ENCODE measurements at places on chromosomes 1 and 21.

DNA sequence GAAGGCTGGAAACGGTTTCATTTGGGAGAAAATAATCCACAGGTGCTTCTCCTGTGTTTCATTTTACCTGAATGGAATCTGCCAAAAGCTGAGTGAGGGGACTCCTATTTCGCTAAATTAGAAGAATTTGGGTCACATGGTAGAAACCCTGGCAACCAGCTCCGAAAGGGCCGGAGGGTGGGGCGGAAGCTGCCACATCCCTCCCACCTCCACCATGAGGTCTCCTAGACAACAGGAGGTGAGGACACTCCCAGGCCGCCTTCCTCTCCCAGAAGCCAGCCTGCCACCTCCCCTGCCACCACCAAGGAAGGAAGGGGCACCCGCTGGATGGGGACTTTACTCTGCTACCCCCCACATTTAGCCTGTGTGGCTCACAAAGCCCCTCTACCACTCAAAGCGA lies 199.9 kb upstream of the ZC3H12A start:
- DNase-seq: no peak

DNA sequence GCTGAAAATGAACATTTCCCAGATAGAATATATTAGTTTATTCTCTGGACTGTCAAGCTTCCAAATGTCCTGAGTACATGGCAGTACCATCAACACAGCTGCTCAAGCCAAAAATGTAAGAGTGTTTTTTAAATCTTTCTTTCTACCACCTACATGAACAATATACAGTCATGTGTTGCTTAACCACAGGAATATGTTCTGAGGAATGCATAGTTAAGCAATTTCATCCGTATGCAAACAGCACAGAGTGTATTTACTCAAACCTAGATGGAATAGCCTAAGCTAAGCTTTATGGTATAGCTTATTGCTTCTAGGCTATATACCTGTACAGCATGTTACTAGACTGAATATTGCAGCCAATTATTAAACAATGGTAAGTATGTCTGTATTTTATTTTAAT lies 561.9 kb upstream of the ADGRL4 start:
- peak; percentile 74 for DNase-seq

DNA sequence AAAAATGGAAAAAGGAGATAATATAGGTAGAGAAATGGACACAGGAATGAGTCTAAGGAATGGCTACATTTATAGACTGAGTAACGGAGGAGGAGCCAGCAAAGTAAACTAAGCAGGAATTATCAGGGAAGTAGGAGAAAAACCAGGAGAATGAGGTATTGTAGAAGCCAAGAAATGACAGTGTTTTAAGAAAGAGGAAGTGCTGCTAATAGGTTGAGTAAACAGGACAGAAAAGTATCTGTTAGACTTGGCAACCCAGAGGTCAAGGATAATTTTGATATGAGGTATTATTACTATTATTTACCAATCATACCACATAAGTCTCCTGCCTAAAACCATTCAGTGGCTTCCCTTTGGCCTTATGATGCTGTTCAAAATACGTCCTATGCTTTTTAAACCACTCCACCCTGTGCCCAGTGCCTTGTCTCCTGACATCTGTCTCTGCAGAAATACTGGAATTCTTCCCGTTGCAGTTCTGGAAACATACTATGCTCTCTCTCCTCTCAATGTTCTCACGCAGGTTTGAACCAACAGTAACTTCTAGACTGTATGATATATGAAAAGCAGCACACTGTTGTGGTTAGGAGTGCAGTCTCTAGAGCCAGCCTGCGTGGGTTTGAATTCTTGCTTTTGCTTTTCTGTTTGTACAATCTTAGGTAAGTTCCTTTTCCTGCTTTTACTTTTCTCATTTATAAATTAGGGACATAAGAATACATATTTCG lies 24.6 kb upstream of the NEK7 start:
- DNase-seq: no peak

DNA sequence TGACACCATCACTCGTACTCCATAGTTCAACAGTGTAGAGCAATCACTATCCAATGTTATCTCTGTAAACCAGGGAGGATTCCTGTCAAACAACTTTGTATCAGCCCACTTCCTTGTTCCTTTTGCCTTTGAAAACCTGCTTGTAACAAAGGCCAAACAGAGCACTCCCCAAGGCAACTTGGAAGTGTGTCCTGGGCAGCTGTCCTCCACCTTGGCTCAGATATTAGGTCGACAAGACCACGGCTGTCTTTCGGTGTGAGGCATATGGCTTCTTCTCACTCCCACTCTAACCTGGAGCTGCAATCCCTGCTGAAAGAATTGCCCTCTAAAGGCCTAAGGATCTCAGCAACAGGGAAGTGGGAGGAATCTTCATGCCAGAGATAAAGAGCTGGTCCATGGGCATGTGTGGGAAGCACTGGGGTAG lies 66.7 kb downstream of the ITPKB start:
- DNase-seq: no peak

DNA sequence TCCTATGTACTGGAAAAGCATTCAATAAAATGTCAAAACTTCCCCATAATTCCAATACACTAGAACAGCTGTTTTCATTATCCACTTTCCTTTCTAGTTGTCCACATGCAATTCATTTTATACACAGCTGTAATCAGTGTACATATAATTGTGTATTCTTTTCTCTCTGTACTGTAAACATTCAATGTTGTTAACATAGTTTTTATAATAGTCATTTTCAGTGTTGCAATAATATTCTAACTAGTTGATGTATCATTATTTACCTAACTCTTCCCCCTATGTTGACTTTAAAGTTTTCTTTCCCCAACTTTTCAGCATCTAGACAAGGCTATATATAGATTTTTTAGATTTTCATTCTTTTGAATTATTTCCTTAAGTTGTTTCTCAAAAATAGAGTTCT lies 44.4 kb downstream of the DIPK1A start:
- DNase-seq: no peak

GRCh38 chr1:161188381-161188780 lies 10.5 kb downstream of the ADAMTS4 start:
- DNase-seq: no peak

- no peak for DNase-seq
Observed at GRCh38 chr1:71351438-71351837, 270.6 kb upstream of the ZRANB2 start.

GRCh38 chr1:177106196-177106595 lies 58.3 kb downstream of the ASTN1 start:
- no peak for DNase-seq

GRCh38 chr1:32666901-32667566 lies 16.0 kb downstream of the RBBP4 start:
- DNase-seq: peak; percentile 22

DNA sequence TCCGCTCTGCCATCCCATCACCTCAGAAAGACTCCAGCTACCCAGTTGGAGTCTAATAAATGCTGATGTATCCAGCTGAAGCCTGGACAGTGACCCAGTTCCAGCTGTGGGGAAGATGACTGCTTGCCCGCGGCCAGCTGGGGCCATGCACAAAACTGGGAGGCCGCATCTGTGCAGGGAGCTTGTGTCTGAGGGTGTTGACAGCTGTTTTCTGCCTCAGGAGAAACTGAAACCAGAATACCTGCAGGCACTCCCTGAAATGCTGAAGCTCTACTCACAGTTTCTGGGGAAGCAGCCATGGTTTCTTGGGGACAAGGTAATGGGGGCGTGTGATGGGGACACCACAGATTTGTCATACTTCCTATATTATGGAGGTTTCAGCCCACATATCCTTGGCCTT lies 3.2 kb downstream of the GSTM2 start:
- DNase-seq: no peak

DNA sequence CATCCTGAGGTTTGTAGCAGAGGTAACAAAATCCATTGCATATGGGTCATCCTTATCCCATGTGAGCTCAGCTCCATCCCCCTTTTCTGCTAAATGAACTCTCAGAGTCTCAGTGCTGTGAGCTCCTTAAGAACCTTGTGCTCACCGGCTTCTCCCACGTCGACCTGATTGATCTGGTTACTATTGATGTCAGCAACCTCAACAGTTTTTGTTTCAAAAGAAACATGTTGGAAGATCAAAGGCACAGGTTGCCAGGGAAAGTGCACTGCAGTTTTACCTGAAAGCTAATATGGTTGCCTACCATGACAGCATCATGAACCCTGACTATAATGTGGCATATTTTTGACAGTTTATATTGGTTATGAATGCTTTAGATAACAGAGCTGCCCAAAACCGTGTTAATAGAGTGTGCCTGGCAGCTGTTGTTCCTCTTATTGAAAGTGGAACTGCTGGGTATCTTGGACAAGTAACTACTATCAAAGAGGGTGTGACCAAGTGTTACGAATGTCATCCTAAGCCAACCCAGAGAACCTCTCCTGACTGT lies 131.4 kb downstream of the HS2ST1 start:
- no peak for DNase-seq

- DNase-seq: no peak
Observed at GRCh38 chr1:204673909-204674649, 11.5 kb downstream of the LRRN2 start.

DNA sequence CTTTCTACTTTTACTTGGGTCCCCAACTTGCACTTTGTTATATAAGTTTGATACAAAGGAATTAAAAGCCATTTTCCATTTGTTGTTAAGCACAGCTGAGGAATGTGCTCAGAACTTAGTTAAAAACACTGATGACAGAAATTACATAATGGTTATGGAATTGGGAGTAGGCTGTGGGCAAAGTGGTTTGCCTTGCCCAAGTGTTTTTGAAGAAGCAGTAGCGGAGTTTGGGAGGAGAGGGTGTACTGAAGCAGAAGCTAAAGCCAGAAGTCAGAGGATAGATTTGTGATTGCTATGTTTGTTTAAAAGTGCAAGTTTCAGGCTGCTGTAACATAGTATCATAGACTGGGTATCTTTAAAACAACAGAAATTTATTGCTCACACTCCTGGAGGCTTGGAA lies 391.8 kb downstream of the DUSP10 start:
- no peak for DNase-seq

- no peak for DNase-seq
Observed at GRCh38 chr1:20183035-20183434, 2.9 kb upstream of the UBXN10 start.

GRCh38 chr1:27356619-27357280 lies 10.0 kb downstream of the MAP3K6 start:
- DNase-seq: no peak

DNA sequence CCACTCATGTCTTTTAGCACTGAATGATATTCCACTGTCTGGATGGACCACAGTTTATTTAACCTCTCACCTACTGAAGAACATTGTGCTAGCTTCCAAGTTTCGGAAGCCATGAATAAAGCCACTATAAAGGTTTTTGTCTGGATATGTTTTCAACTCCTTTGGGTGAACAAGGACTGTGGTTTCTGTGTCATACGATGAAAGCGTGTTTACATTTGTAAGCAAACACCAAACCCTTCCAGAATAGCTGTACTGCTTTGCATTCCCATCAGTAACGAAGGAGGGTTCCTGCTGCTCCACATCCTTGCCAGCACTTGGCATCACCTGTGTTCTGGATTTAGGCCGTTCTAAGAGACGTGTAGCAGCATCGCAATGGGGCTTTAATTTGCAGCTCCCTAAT lies 10.7 kb upstream of the ARHGEF16 start:
- no peak for DNase-seq

- DNase-seq: no peak
Observed at GRCh38 chr1:2067393-2067792, 17.2 kb downstream of the PRKCZ start.

DNA sequence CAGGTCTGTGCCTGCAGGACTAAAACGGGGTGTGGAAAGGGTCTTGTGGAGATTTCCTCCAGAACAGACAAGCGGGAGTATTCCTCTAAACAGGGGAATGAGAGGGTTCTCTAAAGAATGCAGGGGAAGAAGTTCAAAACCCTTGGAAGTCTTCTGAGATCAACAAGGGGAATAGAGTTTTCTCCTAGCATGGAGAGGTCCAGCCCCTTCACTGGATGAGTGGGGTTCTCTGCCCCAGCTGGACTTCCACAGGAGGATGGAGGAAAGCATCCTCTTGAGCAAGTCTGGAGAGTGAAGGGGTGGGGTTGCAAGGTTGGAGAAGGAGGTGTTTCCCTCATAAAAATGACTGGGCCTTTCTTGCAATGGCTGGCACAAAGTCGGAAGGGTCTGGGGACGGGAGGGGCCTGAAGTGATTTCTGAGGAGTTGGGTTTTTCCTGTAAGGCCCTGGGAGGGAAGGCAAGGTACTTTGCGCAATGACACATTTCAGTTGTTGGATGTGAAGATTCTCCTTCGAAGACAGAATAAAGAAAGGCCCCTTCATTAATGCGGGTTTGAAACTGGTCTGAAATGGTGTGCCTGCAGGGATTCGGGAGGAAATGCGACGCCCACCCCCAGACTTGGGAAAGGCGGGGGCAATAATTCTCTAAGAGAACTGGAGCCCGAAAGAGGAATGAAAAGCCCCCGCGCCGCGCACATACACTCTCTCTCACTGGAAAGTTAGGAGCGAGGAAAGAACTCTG lies 884 bp downstream of the SPATA6 start:
- no peak for DNase-seq

- DNase-seq: no peak
Observed at GRCh38 chr1:154768456-154769125, 101.5 kb downstream of the KCNN3 start.

DNA sequence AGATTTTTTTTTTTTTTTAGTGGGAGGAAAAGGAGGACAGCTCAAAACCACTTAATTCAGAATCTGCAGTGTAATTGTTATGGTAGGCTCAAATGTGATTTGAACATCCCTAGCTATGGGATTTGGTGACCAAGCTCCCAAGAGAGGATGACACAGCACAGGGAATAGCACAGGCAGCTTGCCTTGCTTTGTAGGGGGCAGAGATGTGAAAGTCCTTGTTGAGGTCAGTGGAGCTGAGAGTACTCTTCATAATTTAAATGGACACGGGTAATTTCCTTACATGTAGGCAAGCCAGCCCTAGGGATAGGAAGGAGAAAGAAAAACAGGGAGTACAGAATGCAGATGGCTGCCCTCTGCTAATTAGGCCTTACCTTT lies 3.2 kb upstream of the UCK2 start:
- no peak for DNase-seq

DNA sequence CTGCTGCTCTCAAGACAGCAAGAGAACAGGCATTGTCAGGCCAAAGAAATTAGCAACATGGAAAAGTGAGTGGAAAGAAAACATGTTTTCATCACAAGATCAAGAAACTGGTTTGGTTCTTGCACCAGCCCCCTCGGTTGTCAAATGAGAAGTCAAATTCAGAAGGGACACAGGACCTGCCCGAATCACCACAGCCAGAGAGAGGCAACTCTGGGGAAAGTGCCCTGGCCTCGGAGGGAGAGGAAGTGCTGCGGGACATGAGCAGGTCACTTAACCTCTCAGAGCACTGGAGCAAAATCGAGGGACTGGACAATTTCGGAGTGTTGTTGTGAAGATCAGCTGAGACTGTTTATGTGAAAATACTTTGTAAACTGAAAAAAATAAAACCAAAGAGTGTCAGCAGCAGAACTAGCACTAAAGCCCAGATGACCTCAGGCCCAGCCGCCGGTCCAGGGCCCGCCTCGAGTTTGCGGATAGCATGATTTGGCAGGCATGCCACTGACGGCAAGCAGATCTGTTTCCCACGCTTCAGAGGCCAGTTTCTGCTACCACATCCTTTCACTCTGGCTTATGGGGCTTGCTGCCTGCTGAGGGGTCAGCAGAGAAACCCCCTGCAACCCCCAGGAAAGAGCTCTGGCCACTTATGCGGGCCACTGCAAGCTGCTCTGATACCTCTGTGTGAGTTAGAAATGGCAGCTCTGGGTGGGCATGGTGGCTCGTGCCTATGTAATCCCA lies 32.1 kb downstream of the CD247 start:
- no peak for DNase-seq

- peak; percentile 49 for DNase-seq
Observed at GRCh38 chr1:16226490-16227179, 10.3 kb downstream of the CPLANE2 start.

Measured in cardiac muscle cell (in vitro differentiated cells and primary cell).